PC-3 (cell line): ENCODE measurements at places on chromosomes 7 and 10. TPM values are rescaled to one million over a fixed set of nuclear protein-coding genes. Genes with fewer than 3 reads are reported as not detected.

- H3K27ac ChIP-seq: no peak overlapping the region
- no peaks in the 10 kb centered on the region for H3K27me3 ChIP-seq
- no peaks in the 10 kb centered on the region for H3K36me3 ChIP-seq
- H3K4me1 ChIP-seq: peaks cover 12% of the 10 kb centered on the region
These were observed 103.1 kb upstream of the RPA3 start for GRCh38 chr7:7821517-7821916.

PWWP2B gene
- total RNA-seq: 24.5 and 41.5 TPM in 2 replicates

TUBB8 gene
- total RNA-seq: not detected in 2 replicates

DNA sequence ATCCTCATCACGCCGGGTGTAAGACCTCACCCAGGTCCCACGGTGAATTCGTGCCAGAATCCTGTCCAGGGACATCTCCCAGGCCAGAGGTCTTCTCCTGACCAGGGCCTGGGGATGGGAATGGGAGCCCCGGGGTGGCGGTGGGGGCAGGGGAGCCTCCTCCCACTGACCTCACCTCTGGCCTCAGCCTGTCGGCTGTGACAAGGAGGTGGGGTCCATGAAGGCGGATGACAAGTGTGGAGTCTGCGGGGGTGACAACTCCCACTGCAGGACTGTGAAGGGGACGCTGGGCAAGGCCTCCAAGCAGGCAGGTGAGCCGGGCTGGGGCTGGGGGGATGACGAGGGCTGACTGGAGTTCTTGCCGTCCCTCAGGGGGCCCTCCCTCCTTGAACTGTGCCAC lies 41.3 kb downstream of the TBATA start:
- H3K4me1 ChIP-seq: no peaks in the 10 kb centered on the region
- H3K4me3 ChIP-seq: no peak overlapping the region
- H3K36me3 ChIP-seq: no peaks in the 10 kb centered on the region
- H3K27ac ChIP-seq: no peak overlapping the region

DNA sequence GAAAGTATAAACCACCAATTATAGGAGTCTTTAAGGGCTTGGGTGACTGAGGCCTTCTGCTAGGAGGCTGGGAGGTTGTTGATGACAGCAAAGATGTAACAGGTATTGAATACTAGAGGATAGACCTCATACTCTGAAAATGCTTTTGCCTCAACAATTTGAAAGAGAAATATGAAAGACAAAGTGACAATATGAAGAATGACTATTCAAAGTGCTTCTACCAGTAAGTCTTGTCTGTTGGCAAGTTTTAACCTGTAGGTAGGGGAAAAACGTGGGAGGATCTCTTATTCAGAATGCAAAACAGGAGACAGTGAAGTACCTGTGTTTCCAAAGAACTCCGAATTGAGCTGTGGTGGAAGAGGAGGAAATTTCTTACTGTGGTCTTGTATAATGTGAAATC lies 38.2 kb downstream of the GBF1 start:
- H3K4me1 ChIP-seq: no peaks in the 10 kb centered on the region
- H3K27me3 ChIP-seq: no peaks in the 10 kb centered on the region
- H3K27ac ChIP-seq: no peak overlapping the region
- DNase-seq: no peak

GRCh38 chr7:94655848-94656657 lies at the start of gene SGCE:
TSS of gene SGCE (minus strand) at chr7:94656133. CDS start at chr7:94656098, 35 bp downstream.
- no peaks in the 10 kb centered on the region for H3K27me3 ChIP-seq
- H3K4me3 ChIP-seq: peak within 1 kb of the TSS; percentile 96
- peak within 1 kb of the TSS; percentile 51 for H3K27ac ChIP-seq
- H3K36me3 ChIP-seq: no peaks in the 10 kb centered on the region
- peaks cover 21% of the 10 kb centered on the region for H3K4me1 ChIP-seq
- DNase-seq: peak; percentile 82

FAM237B gene
- not detected in 2 replicates for total RNA-seq
